ENCODE measurements at places on chromosomes 4 and X.

DNA sequence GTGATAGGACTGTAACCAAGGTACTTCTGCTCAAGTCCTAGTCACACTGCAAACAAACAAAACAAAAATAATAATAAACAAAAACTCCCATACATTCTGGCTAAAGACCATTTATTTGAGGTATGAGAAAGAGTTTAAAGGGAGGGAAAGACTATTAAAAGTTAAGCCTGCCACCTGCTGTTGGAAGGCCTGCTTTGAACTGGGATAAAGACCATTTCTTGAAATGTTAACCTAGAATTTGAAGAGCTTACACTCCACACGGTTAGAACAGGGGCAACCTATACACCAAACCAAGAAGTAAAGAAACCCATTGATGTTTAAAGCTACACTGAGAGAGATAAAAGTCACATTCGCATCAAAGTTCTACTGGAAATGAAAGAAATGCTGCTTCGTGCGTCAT, 548.7 kb upstream of the DIPK2B start:
- no peak for ATAC-seq

- ATAC-seq: no peak
Observed at GRCh38 chr4:39291686-39292085, 74.5 kb downstream of the RFC1 start.

- ATAC-seq: no peak
Observed at GRCh38 chrX:50697691-50698090, 116.3 kb downstream of the SHROOM4 start.

DNA sequence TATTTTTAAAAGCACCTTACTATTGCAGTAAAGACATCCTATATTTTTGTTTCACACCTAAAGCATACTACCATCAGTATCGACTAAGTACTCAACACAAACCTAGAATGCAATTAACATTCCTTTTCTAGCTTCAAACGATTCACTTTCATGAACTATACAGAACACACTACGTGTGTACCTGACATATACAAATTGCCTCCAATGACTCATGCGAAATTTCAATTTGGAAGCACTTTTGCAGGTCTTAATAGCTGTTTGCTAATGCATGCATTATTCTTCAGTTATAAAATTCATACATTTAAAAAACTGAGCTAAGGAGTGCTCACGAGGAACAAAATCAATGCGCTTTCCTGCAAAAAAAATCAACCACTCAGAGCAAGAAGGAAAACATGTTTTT, 19.7 kb upstream of the GPM6B start:
- ATAC-seq: no peak

DNA sequence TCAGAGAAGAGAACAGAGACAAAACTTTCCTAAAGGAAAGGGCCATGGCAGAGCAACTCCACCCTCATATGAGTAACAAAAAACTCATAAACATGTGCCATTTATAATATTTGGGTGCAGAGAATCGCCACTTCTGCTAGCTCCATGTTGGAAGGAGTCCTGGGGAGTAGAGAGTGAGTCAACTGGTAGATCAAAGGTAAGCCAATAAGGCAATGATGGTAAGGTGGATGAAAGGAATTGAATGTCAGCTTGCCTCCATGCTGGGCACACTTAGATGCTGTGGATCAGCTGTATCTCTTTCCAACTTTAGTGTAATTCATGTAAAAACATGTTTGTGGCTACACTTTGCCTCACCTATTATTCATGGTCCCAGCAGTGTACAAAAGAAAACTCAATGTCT, 4.7 kb downstream of the QRFPR start:
- no peak for ATAC-seq

DNA sequence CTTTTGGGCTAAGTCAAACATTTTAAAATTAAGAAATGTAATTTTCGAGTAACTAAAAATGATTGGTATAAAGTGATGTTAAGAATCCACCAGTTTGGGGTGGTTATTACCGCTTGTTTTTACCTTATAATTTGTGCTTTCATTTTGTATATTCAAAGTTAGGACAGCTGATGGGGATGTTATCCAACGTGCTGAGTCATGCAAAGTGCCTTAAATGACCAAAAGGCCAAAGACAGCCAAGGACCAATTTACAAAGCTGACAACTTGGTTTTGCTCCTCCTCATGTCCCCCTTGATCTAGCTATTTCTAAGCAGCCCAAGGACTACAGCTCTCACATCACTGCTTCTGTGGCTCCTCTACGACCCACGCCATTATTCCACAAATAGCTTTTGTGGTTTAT, 181.4 kb upstream of the PCDH7 start:
- ATAC-seq: no peak

GRCh38 chr4:84796394-84796793, 170.1 kb downstream of the WDFY3 start:
- ATAC-seq: no peak

GRCh38 chr4:169050881-169051760, 41.1 kb upstream of the CBR4 start:
- no peak for ATAC-seq

Measured in activated CD4-positive, CD25-positive, alpha-beta regulatory T cell treated with anti-CD3 and anti-CD28 coated beads, Interleukin-2, amount 50 U/mL, for 24 hours (primary cell).